ENCODE measurements at places on chromosomes 2 and 18.

DNA sequence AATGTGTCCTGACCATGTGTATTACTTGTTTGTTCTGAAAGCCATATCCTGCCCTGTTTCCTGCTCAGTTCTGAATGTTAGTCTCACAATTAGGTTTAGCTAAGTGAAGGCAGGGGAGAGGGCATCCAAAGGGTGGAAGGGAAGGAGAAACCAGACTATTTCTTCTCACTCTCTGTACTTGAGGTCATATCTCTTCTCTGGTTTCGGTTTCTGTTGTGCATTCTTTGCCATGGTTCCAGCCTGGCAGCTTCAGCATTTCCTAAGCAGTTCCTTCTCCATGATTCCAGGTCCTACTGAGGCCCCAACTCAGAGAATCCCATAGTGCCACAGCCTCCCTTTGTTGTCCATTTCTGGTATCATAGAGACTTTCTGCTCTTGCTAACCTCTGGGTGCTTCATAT lies 40.3 kb upstream of the HNMT start:
- no peak for DNase-seq

- DNase-seq, result no peak
These were observed 86.7 kb upstream of the B3GNT7 start for GRCh38 chr2:231308631-231309428.

- DNase-seq, result no peak
These were observed 97.5 kb downstream of the TANC1 start for GRCh38 chr2:159065891-159066290.

DNA sequence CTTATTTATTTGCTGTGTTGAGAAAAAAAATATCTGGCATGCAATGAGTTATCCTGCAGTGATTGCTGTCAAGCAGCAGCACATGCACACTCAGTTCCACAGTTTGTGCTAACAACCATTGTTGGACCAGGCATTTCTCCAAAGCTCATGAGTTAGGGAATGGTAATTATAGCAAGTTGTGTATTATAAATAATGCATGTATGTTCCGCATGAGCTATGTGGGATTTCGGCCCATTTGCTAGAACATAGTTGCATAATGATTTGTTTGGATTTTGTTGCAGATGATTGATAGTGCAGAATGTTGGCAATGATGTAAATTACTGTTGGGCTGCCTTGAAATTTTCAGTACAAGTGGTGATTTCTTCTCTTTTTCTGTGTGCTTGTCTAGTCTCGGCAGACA lies 10.7 kb downstream of the KCNJ3 start:
- no peak for DNase-seq

GRCh38 chr2:41886757-41887156 lies 161.1 kb upstream of the PKDCC start:
- no peak for DNase-seq

DNA sequence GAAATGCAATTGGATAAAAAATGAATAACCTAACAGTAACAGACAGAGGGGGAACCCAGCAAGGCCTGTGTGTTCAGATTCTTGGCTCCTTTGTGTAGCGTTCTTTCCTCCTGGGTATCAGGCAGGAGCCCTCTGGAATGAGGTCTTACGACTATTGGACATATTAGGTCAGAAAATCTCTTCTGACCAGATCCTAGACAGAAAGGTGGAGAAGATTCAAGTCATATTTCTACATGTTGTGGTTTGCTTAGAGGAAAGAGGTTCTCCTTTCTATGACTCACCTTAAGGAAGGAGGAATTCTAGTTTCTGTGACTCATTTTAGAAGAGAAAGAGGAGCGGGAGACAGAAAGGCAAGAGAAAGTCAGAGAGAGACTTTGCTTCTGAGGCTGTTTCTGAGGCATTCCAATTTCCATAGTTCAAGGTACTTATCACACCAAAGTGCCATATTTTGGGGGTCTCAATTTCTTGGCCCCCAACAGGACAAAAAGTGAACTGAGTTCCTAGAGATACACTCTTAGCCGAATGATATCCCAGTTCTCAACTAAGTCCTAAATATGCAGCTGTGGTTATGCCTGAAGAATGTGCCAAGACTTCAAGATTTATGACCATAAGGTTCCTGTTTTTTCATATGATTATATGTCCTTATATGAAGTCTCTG lies 618.6 kb downstream of the ZEB2 start:
- DNase-seq, result no peak

DNA sequence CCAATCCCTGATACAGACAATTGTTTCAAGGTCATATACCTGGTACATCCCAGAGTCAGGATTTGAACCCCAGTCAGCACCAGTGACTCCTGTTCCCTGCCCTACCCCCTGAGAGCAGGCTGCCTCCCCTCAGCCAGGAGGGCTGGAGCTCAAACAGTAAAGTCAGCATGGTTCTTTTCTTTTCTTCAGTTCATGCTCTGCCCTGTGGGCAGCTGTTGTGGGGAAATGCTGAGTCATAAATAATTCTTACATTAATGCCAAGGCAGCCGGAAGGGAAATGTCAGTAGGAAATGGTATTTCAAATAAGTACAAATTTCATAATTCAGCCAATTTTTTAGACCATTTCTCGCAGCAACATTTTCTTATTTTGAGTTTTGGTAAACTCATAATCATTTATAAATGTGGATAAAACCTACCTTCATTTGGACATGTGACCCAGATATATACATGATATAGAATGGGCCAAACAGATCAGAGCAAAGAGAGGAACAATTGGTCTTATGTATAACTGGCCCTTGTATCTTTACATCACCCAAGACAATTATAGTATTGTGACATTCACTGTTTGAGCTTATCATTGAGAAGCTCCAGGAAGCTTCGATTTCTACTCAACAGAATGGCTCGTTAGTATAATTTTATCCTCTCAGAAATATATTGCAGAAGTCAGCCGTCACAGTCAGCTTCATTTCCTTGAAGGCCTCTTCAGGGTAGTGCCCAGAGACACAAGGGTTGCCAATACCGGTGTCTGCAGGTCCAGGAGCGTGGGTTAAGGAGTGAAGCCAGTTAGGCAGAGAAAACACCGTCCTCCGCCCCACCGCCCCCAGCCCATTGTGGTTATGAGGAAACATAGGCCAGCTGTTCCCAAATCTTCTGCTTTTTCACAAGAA lies 28.0 kb upstream of the SCYGR1 start:
- DNase-seq, result no peak

GRCh38 chr2:98356729-98357128 lies 10.5 kb downstream of the CNGA3 start:
- DNase-seq, result no peak

Data from T-helper 2 cell (primary cell).